C1 segment of cervical spinal cord (tissue), 14 donors: ENCODE measurements at places on chromosomes 5 and 9.

- DNase-seq, result no peak
These were observed 179.6 kb downstream of the MLLT3 start for GRCh38 chr9:20442461-20443319.

DNA sequence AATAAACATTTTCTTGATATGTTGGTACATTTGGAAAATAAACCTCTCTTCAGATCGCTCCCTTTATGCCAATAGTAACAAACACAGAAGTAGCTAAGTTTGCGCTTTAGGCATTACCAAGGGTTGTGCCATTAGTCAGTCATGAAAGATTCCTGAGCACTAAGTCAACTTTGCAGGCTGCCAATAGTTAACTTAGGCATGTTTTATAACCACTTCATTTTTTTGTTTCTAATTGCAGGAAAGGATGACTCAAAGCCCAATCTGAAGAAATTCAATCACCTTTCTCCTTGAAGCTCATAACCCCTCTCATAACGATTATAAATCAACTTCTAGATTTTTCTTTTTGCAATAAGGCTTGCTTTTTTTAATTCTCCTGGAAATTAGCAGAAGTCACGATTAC lies 517.0 kb downstream of the AGTPBP1 start:
- DNase-seq, result no peak

DNA sequence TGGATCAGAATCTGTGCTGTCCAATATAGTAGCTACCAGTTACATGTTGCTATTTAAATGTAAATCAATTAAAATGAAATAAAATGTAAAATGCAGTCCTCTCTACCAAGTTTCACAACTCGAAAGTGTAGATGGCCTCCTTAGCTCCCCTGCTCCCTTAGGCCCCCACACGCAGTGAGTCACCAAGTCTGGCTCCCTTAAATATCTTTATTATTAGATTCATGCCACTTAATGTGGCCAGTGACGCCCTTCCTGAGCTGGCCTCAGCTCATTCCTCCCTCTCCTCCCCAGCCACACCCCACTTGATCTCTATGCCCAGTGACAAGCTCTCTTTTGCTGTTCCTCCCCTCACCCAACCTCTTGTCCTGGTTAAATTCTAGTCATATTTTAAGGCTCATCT lies 88.4 kb upstream of the DNAH5 start:
- DNase-seq, result no peak

GRCh38 chr5:159681661-159682060 lies 234.6 kb upstream of the ADRA1B start:
- no peak for DNase-seq

GRCh38 chr9:82761027-82761426 lies 301.9 kb downstream of the RASEF start:
- DNase-seq, result no peak

- no peak for DNase-seq
These were observed 9.1 kb downstream of the LRRC70 start for GRCh38 chr5:62587737-62588136.

DNA sequence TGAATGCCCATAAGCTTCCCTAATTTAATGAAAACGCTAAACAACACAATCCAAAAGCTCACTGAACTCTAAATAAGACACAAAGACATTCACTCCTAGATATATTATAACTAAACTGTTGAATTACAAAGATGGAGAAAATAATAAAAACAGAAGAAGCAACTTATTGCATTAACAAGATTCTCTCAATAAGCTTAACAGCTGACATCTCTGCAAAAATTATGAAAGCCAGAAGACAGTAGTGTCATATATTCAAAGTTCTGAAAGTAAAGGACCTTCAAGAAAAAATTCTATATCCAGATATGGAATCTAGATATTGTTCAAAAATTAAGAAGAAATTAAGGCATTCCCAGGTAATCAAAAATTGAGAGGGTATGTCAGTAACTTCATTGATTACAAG lies 957.8 kb upstream of the TYRP1 start:
- no peak for DNase-seq

DNA sequence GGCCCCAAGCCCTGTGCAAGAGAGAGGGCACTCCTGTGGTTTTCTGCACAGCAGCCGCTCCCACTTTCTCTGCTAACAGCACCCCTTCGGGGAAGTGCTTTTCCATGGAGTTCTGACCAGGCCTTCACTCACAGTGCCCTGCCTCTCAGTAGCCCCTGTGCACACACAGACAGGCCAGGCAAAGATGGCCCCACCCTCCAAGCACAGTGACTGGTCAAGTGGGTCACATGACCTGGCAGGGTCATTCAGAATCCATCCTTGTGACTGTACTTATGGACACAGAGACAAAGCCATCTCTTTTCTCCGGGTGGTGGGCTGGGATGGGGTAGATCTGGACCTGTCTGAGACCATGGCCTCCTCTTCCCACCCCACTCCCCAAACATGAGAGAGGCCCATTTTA lies 82.5 kb downstream of the PSD2 start:
- DNase-seq, result no peak

- no peak for DNase-seq
These were observed 404.8 kb downstream of the MAT2B start for GRCh38 chr5:163910226-163910625.

DNA sequence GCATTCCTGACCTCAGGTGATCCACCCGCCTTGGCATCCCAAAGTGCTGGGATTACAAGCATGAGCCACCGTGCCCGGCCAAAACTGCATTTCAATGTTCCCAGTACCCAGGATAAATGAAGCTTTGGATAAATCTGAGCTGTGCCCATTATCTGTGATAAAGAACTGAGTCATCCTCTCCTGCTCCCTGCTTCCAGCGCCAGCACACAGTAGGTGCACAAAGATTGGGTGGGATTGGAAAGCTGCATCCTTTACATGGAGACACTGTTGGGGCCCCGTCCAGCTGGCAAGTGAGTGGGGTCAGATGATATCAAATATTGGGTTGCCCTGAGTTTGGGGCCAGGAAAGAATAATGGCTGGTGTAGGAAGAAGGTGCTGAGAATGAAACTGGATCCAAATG lies 17.4 kb downstream of the SH2D3C start:
- no peak for DNase-seq

DNA sequence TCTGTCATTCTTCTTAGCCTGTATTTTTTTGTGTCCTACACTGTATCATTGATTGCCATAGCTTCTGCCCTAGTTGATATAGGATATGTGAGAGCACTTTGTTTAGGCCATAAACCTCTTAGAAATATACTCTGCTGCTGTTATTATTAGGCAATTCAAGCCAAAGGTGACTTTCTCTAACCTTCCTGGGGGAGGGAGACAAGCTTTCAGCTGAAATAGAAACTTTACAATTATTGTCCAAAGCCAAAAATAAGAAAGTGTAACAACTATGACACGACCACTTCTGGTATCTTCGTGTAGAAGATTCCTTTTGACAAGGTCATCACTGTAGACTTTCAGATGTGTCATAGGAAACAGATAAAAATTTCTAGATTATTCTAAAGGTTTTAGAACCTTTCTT lies 12.2 kb upstream of the CSNK1A1 start:
- no peak for DNase-seq

GRCh38 chr5:147554261-147554817 lies 44.5 kb upstream of the DPYSL3 start:
- DNase-seq, result no peak
